ENCODE measurements at places on chromosomes 16 and 17. TPM values are rescaled to one million over a fixed set of nuclear protein-coding genes. Genes with fewer than 3 reads are reported as not detected.

Gene IGFALS
- polyA plus RNA-seq: not detected

DNA sequence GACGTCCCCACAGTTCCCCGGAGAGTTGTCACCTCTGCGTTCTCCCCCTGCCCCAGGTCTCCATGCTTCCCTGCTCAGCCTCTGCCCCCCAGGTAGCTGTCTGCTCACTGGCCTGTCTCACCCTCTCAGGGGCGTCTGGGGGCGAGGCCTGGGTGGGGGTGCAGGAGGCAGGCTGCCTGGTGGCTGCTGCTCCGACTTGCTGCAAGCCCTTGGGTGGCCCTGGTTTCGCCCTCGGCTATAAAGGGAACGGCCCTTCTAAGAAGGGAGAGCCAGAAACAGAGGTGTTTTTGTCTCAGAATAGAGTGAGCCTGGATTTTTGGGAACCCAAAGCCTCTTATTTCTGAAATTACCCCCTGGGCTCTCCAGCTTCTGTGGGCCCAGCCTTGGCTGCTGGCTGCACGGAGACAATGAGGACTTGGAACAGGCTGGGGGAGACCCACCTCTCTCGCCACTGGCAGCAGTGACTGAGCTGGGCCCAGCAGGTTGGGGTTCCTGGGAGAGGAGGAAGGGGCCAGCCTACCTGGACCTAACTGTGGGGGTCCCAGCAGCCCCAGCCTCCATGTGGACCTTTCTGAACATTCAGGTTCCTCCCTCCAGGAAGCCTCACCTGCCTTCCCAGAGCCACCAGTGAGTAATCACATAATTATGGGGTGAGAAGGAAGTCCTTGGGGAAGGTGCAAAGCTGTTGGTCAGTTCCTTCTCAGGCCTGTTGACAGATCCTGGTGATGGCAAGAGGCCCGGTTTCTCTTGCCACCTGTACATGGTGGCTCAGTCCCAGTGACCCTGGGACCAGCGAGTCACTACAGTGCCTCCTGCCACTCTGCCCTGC, 15.5 kb upstream of the SPNS2 start:
- no peak for DNase-seq
- no peaks in the 10 kb centered on the region for H3K27me3 ChIP-seq
- H3K4me3 ChIP-seq: no peak overlapping the region
- no peak overlapping the region for H3K27ac ChIP-seq

DNA sequence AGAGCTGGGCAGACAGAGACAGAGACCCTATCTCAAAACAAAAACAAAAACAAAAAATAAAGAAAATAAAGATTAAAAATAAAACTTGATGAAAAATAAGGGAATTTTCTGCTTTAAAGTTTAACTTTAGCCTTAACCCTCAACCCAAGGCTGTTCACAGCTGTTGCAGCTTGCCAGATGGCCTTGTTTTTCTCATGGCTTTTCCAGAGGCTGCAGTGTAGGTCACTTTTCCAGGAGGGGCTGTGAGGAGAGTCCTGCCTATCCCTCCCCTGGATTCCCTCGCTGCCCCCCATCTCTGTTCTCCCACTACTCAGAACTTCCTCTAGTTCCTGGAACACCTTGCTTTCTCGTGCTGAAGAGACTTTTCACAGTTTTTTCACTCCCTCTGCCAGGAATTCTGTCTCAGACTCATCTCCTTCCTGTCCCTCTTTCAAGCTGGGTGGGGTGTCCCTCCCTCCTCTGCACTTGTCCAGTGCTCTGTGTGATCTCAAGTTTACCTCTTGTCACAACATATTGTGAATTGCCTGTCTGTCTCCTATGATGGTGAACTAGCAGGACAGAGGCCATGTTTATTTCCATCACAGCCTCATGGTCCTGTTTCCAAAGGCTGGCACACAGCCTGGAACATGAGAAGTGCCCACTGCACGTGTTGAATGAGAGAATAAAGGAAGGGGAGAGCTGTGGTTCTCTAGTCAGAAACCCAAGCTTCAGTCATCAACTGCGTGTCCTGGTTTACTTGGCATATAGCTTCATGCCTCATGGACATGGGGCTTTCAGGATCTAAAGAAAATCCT, 69.9 kb upstream of the MSI2 start:
- no peak for DNase-seq
- no peak overlapping the region for H3K4me3 ChIP-seq
- no peaks in the 10 kb centered on the region for H3K4me1 ChIP-seq
- H3K27me3 ChIP-seq: no peaks in the 10 kb centered on the region

DNA sequence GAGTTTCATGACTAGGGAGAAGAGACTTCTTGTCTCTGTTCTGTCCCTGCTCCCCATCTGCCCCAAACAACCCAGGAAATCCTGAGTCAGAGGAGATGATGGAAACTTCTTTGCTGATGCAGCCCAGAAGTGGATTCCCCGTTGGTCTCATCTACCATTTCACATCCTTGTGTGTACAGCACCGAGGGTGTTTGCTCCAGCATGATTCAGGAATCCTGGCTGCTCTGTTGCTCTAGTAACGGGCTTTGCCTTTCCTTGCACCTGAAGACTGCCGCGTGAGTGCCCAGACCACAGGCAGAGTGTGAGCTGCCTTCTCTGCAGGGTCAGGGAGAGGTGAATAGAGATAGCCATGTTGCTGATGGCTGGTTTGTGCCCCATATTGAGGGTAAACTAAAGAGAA, 408.4 kb downstream of the CPPED1 start:
- H3K4me1 ChIP-seq: no peaks in the 10 kb centered on the region
- no peaks in the 10 kb centered on the region for H3K27me3 ChIP-seq
- no peak overlapping the region for H3K4me3 ChIP-seq
- no peak overlapping the region for H3K27ac ChIP-seq
- H3K36me3 ChIP-seq: no peaks in the 10 kb centered on the region

GRCh38 chr17:40588552-40588951, 23.3 kb upstream of the CCR7 start:
- H3K36me3 ChIP-seq: no peaks in the 10 kb centered on the region
- no peak for DNase-seq
- H3K27ac ChIP-seq: no peak overlapping the region
- no peaks in the 10 kb centered on the region for H3K27me3 ChIP-seq

- H3K4me1 ChIP-seq: peaks cover 78% of the 10 kb centered on the region
- no peak overlapping the region for H3K4me3 ChIP-seq
- peak overlapping the region; percentile 91 for H3K27ac ChIP-seq
These were observed 46.9 kb downstream of the TUBD1 start for GRCh38 chr17:59845595-59846393.
